ENCODE measurements at places on chromosomes 13 and 19. TPM values are rescaled to one million over a fixed set of nuclear protein-coding genes. Genes with fewer than 3 reads are reported as not detected.

Gene PCDH9
- 0.09 TPM for total RNA-seq

Gene UHRF1
- 139 TPM for total RNA-seq

Gene MBD3L2B
- total RNA-seq: not detected

Gene DDX49
- total RNA-seq: 58.7 TPM

Gene FBN3
- not detected for total RNA-seq

Gene RASL11A
- total RNA-seq: 0.45 TPM

Gene ZIC5
- total RNA-seq: not detected

Gene MEIOSIN
- total RNA-seq: not detected

Gene PEG3
- not detected for total RNA-seq

Gene FXYD7
- 0.70 TPM for total RNA-seq

Gene HSPB6
- total RNA-seq: not detected

Gene ACP7
- total RNA-seq: not detected

Gene HSH2D
- total RNA-seq: 48.0 TPM

Gene GNG7
- 0.14 TPM for total RNA-seq

Gene IRF3
- 158 TPM for total RNA-seq

Gene FCHO1
- 85.4 TPM for total RNA-seq

Gene LSR
- 0.70 TPM for total RNA-seq

Gene ATXN8OS
- total RNA-seq: not detected

Gene ZNF667
- total RNA-seq: not detected

Gene ERICH6B
- not detected for total RNA-seq

Gene ZNF541
- 0.39 TPM for total RNA-seq

Gene OR7A5
- not detected for total RNA-seq

Gene FOSB
- 1.9 TPM for total RNA-seq

Gene N4BP2L1
- 22.6 TPM for total RNA-seq

Gene ZNF649
- total RNA-seq: 13.0 TPM

Gene COLGALT1
- 55.9 TPM for total RNA-seq

All from T-helper 2 cell treated with Interferon-gamma antibody and Interleukin-4, amounts not matched to agents 100 ng/mL and 5 ng/mL, for 36 hours (primary cell).